ENCODE measurements at places on chromosomes 4 and X.

DNA sequence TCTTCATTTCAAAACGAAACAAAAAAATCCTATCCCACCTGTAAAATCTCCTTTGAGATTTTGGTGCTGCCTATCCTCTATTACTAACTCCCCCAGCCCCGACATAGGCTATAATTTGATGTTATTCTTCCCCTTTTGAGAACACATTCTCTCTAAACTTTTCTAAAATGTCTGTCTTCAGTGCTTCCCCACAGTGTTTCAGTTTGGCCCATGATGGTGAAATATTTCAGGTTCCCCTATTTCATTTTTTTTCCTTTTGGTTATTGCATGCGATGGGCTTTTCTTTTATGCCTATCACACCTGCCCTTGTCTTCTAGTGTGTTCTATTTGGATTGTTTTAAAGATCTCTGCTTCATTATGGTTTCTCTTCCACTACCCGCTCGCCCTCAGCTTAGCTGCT is 14.7 kb downstream of the BCORL1 start:
- no peak for DNase-seq

GRCh38 chrX:15877380-15877779 is 22.8 kb upstream of the AP1S2 start:
- DNase-seq: peak; percentile 39

- no peak for DNase-seq
These were observed 233.9 kb upstream of the CXXC4 start for GRCh38 chr4:104728380-104729122.

DNA sequence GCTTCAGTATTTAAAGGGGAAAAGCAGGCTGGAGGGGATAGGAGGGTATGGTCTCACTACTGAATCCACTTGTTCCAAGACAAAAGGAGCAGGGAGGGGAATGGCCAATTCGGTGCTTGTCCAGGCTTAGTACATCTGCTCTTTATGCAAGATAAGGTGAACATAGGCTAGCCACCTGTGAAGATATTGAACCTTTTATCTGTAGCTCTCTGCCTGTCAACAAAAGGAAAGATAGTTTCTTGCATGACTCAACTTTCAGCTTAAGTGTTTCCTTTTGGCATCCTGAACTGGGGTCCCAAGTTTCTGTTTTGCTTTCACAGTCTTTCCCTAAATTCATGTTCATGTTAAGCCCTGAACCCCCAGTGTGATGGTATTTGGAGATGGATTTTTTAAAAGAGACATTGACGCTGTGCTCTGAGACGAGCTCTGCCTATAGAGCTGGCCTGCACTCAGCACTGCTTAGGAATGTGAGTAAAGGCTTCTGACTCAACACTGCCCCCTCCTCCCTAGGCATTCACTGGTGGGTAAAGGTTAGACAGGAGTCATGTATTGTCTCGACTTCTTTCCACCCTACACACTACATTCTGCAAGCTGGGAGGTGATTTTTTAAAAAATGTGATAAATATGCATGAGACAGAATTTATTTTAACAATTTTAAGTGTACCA is 28.2 kb downstream of the FAM149A start:
- no peak for DNase-seq

- DNase-seq: no peak
These were observed 1348.8 kb downstream of the STIM2 start for GRCh38 chr4:28209371-28209924.

GRCh38 chr4:100826808-100827548 is 309.2 kb upstream of the EMCN start:
- no peak for DNase-seq

Data from NCI-H446 (cell line).